Stimulated activated CD8-positive, alpha-beta memory T cell treated with anti-CD3 and anti-CD28 coated beads, Interleukin-2, amount 100 ng/mL, for 1 hour (primary cell): ENCODE measurements at places on chromosomes 16 and 17.

GRCh38 chr16:74997042-74997491, 1.8 kb upstream of the ZNRF1 start:
- no peak for DNase-seq

DNA sequence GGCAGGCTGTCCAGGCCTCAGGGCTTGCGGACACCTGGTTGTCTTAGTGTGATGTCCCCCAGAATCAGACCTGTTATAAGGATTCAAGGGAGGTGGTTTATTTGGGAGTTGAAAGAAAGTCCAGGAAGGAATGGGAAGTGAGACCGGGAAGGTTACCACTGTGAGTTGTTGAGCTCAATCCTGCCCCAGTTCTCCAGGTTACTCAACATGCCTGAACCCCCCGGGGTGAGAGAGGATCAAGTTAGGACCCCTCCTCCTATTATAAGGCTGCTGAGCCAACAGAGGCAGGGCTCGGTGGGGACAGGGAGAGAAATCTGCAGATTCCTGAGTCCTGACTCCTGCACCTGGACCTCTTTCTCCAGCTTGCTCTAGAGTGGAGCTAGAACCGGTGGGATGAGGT, 86.4 kb downstream of the MRM1 start:
- no peak for DNase-seq

GRCh38 chr17:9576521-9577372, at the start of gene CFAP52:
Gene CFAP52, plus strand, starts transcription at chr17:9576642. Its CDS starts 54 bp downstream, at chr17:9576696.
- DNase-seq: peak; percentile 44

GRCh38 chr17:31467502-31468256, 76.2 kb downstream of the RAB11FIP4 start:
- DNase-seq: no peak

DNA sequence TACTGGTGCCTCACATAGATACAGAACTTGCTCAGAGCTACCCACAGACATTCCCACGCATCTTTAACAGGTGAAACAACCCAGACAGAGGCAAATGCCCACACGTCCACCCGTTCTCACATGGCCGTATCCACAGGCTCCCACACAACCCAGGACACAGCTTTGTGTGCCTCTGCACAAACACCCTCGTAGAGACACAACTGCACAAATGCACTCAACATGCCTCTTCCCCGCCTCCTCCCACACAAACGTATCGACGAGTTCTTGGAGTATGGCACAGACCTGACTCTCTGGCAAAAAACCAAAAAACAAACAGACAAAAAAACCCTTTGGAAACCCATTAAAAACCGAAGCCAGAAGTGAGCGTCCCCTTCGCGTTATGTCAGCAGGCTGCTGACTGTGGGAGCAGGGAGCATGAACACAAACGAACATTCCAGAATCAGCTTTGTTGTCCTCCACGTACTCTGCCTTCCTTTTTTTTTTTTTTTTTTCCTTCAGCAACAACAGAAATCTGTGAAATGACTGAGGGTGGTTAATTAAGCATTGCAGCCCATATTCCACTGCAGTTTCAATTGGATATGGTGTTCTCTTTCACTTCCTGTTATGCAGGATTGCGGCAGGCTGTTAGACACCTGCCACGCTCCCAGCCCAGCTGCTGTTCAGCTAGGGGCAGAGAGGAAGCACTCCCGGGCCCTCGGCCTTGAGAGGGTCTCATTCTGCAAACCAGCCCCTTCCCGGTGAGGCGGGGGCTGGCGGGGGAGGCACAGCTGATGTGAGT, 313.7 kb downstream of the MAF start:
- no peak for DNase-seq

DNA sequence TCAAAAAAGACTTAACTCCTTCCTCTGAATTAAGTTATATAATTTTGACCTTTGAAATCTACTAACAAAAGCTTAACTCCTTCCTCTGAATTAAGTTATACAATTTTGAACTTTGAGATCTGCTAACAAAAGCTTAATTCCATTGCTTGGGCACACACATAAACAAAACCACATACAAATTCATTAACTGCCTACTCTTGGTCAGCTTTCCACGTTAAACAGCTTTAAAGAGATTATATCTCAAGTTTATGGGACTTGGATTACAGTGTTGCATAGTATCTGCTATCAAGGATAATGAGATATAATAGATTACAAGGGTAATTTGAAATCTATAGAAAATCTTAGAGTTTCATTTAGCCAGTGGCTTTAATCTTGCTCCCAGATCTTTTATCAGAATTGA, 23.5 kb downstream of the COX10 start:
- no peak for DNase-seq

DNA sequence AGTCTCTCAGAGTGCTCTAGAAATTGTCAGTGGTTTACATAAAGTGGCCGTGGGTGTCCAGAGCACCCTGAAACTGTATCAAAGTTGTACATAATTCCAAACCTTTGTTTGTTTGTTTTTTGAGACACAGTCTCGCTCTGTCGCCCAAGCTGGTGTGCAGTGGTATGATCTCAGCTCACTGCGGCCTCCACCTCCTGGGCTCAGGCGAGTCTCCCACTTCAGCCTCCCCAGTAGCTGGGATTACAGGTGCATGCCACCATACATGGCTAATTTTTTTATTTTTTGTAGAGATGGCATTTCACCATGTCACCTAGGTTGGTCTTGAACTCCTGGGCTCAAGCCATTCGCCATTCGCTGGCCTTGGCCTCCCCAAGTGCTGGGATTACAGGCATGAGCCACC, 24.3 kb upstream of the ADGRG1 start:
- DNase-seq: no peak

GRCh38 chr17:21356537-21357127, 19.5 kb upstream of the KCNJ12 start:
- DNase-seq: no peak

- no peak for DNase-seq
Measured at GRCh38 chr17:72802726-72803125, 289.8 kb downstream of the SLC39A11 start.

DNA sequence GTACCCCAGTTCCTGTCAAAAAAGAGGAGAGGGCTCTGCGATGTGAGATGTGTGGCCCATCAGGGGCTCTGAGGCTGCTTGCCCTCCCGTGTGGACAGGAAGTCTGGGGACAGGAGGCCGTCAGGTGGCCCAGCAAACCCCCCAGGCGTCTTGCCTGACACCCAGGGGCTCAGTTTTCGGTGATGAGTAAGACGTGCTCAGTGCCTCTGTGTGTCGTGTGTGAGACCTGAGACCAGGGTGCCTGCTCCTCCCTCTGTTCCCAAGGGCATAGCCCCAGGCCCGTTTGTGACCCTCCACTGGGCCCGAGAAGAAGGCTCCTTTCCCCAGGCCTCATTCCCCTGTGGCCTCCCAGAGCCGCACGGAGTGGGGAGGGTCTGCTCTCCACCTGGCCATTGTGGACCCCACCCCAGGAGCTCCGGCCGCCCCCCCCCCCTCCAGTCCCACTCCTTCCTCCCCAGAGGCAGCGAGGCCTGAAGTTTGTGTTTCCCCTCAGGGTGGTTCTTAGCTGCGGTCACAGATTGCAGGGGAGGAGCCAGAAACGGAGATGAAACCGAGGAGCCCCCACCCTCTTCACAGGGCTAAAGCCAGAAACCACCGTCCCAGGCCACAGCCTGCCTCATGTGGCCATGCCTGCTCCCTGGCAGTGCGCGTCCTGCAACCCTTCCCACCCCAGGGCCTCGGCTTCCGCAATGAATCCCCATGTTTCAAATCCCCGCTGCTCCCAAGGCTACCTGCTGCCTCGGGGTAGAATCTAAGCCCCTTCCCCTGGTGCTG, 4.9 kb upstream of the ACTG1 start:
- no peak for DNase-seq

- peak; percentile 59 for DNase-seq
Measured at GRCh38 chr17:7237761-7238419, 1.4 kb downstream of the PHF23 start.

GRCh38 chr17:1552932-1553331, 9.7 kb downstream of the PITPNA start:
- DNase-seq: no peak

- no peak for DNase-seq
Measured at GRCh38 chr17:75932852-75933251, 8.0 kb downstream of the FBF1 start.

DNA sequence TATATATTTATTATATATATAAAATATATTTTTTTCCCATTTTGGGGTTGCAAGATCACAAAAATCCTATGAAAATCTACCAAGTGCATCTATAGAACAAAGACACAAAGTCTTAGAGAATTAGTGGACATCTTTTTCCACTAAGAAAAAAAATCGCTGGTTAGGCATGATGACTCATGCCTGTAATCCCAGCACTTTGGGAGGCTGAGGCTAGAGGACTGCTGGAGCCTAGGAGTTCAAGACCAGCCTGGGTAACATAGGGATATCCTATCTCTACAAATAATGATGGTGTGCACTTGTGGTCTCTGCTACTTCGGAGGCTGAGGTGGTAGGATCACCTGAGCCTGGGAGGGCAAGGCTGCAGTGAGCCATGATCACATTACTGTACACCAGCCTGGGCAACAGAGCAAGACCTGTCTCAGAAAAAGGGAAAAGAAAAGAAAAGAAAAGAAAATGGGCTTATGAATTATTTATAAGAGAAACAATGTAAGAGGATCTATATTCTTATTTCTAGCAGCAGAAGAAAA, 185.1 kb upstream of the PSMD7 start:
- no peak for DNase-seq

GRCh38 chr17:22492331-22492730, 800.0 kb downstream of the KCNJ18 start:
- no peak for DNase-seq

- DNase-seq: no peak
Measured at GRCh38 chr17:7063518-7064094, 16.4 kb downstream of the CLEC10A start.

GRCh38 chr17:29821897-29822296, 108.1 kb downstream of the SSH2 start:
- no peak for DNase-seq

- DNase-seq: no peak
Measured at GRCh38 chr17:57872536-57872935, 22.7 kb upstream of the MRPS23 start.

DNA sequence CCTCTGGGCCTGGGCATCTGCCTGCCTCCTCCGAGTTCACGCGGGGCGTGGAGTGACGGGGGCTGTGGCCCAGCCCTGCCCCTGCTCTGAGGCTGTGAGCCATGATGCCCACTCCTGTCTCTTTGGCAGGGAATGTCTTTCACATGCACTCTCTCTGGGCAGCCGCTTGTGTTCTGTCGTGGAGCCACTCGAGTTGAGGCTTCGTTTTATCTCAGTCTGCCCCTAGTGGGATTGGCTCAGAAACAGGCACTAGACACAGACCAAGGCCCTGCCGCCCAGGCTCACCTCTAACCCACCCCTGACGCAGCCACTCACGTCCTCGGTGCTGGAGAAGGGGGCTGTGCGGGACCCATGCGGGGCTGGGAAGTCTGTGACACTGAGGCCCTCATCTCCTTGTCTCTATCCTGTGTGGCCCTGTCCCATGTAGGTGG, 67.5 kb upstream of the KCTD5 start:
- DNase-seq: no peak

DNA sequence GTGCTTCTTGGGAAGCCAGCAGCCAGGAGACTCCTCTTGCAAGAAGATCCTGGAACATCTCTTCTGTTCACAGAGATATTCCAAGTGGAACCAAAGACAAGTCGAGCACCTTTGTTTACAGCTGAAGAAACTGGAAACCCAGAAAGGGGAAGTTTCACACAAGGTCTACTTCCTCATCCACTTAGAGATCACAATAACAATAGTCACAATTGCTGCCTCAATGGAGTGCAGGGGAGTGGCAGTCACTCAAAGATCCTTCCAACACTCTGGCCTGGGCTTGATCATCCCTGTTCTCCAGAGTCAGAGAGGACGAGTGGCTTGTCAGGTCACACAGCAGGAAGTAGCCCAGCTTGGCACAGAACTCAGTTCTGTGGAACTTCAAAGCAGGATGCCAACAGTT, 46.9 kb upstream of the SIAH1 start:
- DNase-seq: no peak

GRCh38 chr16:87390641-87391323, 1.4 kb upstream of the MAP1LC3B start:
- DNase-seq: no peak

GRCh38 chr17:7045492-7046126, 1.7 kb upstream of the SLC16A11 start:
- DNase-seq: no peak

- DNase-seq: no peak
Measured at GRCh38 chr16:57113664-57114063, 21.3 kb downstream of the CPNE2 start.

DNA sequence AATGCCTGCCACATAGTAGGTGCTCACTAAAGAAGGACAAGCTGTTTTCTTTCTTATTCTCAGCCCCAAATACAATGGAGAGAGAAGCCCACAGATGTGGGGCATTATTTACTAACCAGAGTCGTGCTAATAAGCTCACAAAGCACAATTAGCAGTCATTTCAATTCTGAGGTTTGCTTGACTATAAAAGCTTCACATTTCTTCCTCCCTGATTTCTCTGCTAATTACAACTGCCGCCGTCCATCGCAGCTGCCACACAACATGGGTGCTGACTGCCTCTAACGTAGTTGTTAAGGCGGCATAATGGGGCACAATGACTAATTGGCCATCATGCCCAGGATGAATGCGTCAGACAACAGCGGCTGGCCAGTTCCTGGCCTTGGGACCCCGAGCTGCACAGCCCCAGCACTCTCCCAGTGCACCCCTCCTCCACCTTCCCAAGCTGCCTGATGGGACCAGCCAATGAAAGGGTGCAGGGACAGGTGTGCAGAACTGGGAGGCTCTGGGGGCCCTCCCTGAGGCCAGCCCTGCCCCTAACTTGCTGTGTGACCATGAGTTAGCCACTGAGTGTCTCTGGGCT, 109.2 kb downstream of the CCT6B start:
- DNase-seq: no peak

DNA sequence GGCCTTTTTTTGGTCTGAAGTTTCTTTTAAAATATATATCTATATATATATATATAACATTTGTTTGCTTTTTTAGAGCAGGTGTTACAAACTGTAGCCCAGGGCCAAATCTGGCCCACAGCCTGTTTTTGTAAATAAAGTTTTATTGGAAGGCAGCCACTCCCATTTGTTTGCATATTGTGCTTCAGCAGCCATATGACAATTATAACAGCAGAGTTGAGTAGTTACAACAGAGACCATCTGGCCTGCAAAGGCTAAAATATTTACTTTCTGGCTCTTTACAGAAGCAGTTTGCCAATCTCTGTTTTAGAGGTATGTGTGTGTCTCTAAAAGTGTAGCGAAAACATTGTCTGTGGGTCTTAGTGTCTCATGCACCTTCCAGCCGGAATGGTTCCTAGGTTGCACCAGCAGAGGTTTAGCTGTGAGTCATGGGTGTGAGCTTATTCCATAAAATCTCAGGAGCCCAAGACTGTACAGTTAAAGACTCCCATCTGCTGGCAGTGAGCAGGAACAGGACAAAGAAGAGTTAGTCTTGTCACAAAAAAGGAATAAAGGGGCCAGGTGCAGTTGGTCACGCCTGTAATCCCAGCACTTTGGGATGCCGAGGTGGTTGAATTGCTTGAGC, 23.8 kb downstream of the LCMT1 start:
- DNase-seq: no peak

GRCh38 chr17:68737761-68738443, 136.7 kb upstream of the FAM20A start:
- no peak for DNase-seq

- DNase-seq: no peak
Measured at GRCh38 chr17:82205720-82206508, 6.7 kb downstream of the CCDC57 start.
